ENCODE measurements at places on chromosomes 16 and 17. TPM values are rescaled to one million over a fixed set of nuclear protein-coding genes. Genes with fewer than 3 reads are reported as not detected.

Gene HIC1
- total RNA-seq: 26.4 TPM

Gene HS3ST3B1
- total RNA-seq: 16.3 TPM

Gene XAF1
- total RNA-seq: 1.5 TPM

Gene ADAMTS18
- total RNA-seq: not detected

Gene NTN3
- 0.15 TPM for total RNA-seq

Gene WNT9B
- total RNA-seq: not detected

Gene SRL
- not detected for total RNA-seq

Gene CDRT15L2
- not detected for total RNA-seq

Gene SLC47A2
- total RNA-seq: not detected

Gene CALCOCO2
- 24.7 TPM for total RNA-seq

Gene TMEM238L
- not detected for total RNA-seq

Gene NAT9
- total RNA-seq: 24.4 TPM

Gene SAP30BP
- total RNA-seq: 62.7 TPM

Gene ABCA6
- 0.84 TPM for total RNA-seq

Gene MT1G
- total RNA-seq: 1.6 TPM

Gene KRT33A
- not detected for total RNA-seq

Gene HS3ST6
- total RNA-seq: not detected

Gene SNX20
- total RNA-seq: not detected

Gene TBC1D3H
- not detected for total RNA-seq

Gene EMP2
- 23.4 TPM for total RNA-seq

Gene CD300LG
- total RNA-seq: not detected

Gene AOC3
- total RNA-seq: 0.15 TPM

Gene PIMREG
- 81.5 TPM for total RNA-seq

Gene TMEM100
- total RNA-seq: 3.4 TPM

Gene ABCC11
- total RNA-seq: under 0.01 TPM

Gene NACA2
- total RNA-seq: not detected

Gene NPIPB9
- total RNA-seq: not detected

Gene ACSM3
- total RNA-seq: 0.17 TPM

Gene ADAM11
- 0.50 TPM for total RNA-seq

Gene TBC1D3
- total RNA-seq: not detected

Gene NDRG4
- 20.7 TPM for total RNA-seq

Gene KRTAP17-1
- not detected for total RNA-seq

Gene PYDC1
- total RNA-seq: not detected

Gene AURKB
- 89.8 TPM for total RNA-seq

Gene TMC7
- 0.34 TPM for total RNA-seq

Gene IKZF3
- total RNA-seq: not detected

Gene KRTAP2-3
- not detected for total RNA-seq

Gene TBX6
- 0.15 TPM for total RNA-seq

Gene MMP2
- total RNA-seq: 101 TPM

Gene CX3CL1
- not detected for total RNA-seq

Gene PIK3R6
- not detected for total RNA-seq

Gene STAT5A
- 11.8 TPM for total RNA-seq

Gene KRT39
- total RNA-seq: not detected

Gene CSF3
- total RNA-seq: 1.3 TPM

Gene LRRC37A2
- total RNA-seq: 4.9 TPM

Gene KANSL1
- total RNA-seq: 17.5 TPM

Gene SLC5A10
- total RNA-seq: not detected

Gene KCNJ16
- not detected for total RNA-seq

Gene CMTM2
- total RNA-seq: not detected

Gene TMIGD1
- not detected for total RNA-seq

Gene TRPV2
- 38.3 TPM for total RNA-seq

Gene SMTNL2
- total RNA-seq: 0.15 TPM

Gene RHBDL3
- total RNA-seq: not detected

Gene MT1A
- total RNA-seq: 23.9 TPM

Gene CLEC18A
- total RNA-seq: not detected

Gene TBX4
- total RNA-seq: 3.5 TPM

Gene NXN
- total RNA-seq: 55.4 TPM

Measured in bronchus fibroblast of lung (primary cell).